ENCODE measurements at places on chromosomes 11 and 22.

DNA sequence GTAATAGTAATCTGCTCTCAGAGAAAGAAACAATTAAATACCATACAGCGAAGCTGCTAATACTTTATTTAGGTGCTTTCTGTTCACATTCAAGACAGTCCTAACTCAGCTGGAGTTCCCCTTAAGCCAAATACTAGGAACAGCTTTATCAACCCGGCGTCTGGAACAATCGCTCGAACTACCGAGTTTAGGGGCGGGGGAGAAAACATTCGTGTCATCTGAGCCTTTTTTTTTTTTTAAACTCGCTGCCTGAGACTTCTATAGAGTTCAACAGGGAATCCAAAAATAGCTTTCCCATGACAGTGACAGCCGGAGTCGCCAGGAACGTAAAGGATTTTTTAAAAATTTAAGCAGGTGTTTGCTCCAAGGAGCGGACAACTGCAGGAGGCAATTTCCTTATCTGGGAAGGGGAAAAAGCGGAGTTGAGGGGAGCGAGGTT, 852 bp downstream of the TRAF6 start:
- DNase-seq: no peak

DNA sequence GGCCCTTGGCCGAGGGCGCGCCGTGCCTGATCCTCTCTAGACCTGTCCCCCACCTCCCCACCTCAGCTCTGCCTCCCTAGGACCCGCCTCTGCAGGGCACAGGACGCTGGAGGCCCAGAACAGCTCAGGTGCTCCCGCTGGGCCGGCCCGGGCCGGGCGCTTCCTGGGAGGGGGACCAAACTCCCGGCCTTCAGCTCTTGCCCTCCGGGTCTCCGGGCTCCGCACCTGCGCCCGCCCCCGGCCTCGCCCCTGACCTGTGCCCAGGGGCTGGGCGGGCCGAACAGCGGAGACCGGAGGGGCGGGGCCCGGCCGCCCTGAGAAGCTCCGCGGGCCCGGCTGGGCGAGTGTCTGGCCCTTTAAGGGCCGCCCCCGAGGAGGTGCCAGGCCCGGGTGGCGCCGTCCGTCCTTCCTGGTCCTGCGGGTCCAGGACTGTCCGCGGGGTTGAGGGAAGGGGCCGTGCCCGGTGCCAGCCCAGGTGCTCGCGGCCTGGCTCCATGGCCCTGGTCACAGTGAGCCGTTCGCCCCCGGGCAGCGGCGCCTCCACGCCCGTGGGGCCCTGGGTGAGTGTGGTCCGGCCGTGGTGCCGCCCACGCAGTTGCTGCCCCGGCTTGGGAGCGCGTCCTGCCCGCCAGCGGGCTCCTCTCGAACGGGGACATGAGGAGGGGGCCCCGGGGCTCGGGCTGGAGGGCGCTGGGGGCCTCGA, at the start of gene SSH3:
Gene SSH3, plus strand, starts transcription at position 399 of the 703 bp plus-strand sequence. Its CDS starts 96 bp downstream, at position 495.
- no peak for DNase-seq

- DNase-seq: no peak
Measured at GRCh38 chr22:23695571-23696325, 4.9 kb downstream of the RGL4 start.

GRCh38 chr11:10908215-10908951, 50.5 kb upstream of the ZBED5 start:
- peak; percentile 36 for DNase-seq

DNA sequence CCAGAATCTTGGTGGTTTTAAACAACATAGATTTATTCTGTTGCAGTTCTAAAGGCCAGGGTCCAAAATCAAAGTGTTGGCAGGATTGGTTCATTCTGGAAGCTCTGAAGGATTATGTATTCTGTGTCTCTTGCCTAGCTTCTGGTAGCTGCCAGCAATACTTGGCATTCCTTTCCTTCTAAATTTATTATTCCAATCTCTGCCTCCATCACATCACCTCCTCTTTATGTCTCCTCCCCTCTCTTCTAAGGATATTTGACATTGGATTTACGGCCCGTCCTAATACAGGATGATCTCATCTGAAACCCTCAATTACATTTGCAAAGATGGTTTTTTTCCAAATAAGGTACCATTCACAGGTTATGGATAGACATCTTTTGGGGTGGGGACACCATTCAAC, 186.5 kb downstream of the SBF2 start:
- DNase-seq: no peak

DNA sequence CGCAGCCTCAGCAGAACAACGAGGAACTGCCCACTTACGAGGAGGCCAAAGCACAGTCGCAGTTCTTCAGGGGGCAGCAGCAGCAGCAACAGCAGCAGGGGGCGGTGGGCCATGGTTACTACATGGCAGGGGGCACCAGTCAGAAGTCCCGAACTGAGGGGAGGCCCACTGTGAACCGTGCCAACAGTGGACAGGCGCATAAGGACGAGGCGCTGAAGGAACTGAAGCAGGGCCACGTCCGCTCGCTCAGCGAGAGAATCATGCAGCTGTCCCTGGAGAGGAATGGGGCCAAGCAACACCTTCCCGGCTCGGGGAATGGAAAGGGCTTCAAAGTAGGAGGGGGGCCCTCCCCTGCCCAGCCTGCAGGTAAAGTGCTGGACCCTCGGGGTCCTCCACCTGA, 31.6 kb downstream of the AMOTL1 start:
- no peak for DNase-seq

DNA sequence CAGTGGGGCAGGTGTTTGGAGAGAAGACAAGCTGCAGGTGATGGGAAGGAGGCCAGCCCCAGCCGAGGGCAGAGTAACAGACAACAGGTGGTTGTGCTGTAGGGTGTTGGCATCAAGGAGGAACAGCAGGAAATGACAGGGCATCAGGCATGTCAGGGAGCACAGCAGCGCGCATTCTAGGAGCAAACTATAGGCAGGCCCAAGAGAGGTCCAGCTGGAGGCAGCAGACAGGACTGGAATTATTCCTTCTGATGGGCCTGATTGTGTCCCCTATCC, 13.6 kb downstream of the ADM start:
- no peak for DNase-seq

GRCh38 chr11:62245271-62245753, 3.3 kb downstream of the SCGB1D2 start:
- DNase-seq: no peak

DNA sequence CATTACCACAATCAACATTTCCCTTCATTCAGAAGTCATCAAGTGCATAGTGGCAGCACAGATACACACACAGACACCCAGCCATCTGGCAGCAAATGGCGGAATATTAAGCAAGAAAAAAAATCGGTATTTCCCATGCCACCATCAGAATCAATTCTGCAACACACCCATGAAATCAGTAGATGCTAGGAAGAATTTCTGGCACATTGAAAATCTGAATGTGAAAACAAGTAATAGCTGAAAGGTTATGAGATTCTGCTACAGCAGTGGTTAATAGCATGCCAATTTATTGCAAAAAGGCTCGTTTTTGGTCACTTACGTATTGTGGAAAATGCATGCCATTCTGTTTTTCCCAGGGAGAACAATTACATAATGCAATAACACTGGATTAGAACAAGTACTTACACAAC, 91.1 kb downstream of the PICALM start:
- DNase-seq: no peak

DNA sequence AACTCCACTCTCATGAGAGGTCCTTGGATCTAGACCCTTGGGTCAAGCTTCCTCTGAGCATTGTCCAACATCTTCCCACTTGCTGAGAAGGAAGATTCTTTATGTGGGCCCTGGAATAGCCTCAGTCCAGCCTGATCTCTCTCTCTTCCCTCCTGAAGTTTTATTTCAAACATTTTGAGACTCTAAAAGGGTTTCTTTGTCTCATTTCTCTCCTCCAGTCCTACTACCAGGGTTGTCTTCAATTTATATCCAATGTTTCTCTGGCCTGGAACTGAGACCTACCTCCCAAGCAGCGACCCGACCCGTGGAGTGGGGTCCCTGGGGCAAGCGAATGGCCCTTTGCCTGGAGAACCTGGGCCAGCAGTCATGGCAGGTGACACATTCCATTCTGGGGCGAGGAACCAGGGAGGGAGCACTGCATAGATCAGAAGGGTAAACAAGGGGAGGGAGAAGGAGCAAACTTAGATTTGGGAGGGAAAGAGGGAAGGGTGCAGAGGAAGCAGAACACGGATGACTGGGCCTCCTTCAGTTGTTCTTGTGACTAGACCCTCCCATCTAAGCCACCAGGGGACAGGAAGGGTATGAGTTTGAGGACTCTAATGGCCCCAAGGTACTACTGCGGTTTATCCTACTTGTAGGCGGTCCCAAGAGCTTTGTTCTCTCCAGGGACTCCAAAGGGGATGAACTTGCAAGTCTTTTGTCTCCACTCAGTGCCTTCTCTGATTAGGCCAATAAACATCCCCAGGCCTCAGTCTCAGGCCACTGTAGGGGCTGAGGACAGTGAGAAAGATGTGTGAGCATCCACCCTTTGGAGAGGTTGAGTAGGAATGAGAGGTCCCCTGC, 14.2 kb upstream of the PRAME start:
- no peak for DNase-seq

- no peak for DNase-seq
Measured at GRCh38 chr11:128725630-128726319, 31.9 kb downstream of the FLI1 start.

DNA sequence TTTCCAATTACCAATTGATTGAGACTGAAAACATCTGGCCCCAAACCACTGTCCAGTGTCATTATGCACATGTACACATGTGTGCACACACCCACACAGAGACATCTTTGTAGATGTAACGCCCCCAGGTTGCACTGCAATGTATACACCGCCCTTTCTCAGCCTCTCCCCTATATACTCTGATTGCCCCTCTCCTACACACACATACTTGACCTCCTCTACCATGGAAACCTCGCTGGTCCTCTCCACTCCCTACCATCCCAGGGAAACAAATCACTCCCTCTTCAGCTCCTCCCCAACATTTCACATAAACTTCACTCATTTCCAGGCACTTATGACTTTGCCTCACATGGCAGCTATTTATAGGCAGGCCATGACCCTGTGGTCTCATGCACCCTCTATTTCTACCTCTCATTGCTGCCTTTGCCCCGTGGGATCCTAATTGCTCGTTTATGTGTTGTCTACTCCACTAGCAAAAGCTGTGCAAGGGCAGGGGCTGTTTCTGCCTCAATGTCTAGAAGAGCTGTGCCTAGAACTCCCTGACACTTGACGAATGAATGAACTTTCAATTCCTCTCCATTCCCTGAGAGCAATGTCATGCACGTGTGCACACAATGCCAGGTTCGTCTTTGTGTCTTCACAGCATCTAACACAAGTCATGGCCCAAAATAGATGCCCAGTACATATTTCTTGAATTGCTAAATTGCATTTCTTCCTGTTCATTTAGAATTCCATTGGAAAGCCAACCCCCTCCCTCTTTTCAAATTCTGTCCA, 10.0 kb upstream of the TMA7B start:
- DNase-seq: no peak

- DNase-seq: peak; percentile 91
Measured at GRCh38 chr22:20106205-20106848, 9.6 kb upstream of the RANBP1 start.

DNA sequence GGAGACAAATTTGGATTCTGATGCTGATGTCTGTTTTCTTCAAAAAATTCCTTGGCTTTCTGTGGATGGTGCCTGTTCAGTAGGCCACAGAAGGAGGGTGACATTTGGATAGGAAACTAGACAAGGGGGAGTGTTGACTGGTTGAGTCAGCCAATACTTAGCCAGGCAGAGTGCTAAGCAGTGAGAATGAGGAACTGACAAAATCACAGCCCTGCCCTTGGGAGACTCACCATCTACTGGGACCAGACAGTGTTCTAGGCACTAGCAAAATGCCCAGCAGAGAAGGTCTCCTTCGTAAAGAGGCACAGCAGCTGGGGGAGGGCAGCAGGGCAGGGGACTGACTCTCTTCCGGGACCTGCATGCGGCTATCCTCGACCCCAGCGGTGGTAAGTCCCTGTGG, 190.2 kb downstream of the DSCAML1 start:
- DNase-seq: no peak

DNA sequence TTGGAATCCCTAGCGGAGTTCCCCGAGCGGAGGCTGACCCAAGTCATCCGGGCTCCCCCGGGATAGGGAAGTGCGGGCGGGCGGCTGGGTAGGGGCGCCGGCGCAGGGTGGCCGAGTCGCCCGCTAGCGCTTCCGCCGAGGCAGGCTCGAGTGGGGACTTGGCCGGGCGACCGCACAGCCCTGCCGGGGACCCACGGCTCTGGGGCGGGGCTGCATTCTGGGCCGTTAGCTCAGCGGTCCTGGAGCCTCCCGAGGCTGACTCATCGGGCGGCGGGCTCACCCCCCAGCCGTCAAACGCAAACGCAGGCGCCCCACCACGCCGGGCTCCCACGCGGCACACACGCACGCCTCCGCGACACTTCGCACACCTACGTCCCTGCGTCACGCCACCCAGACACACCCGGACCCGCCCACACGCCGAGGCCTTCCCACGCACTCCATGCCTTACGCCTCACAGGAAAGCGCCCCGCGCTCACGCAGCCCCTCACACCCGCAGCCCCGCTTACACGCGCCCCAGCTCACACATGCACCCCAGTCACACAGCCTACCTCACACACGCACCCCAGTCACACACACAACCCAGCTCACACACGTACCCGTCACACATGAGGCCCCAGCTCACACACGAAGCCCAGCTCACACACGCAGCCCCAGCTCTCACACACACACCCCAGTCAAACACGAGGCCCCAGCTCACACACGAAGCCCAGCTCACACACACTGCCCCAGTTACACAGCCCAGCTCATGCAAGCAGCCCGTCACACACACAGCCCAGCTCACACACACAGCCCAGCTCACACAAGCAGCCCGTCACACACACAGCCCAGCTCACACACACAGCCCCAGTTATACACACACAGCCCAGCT, 1.2 kb downstream of the PHLDB1 start:
- DNase-seq: no peak

All from NCI-H524 (cell line).